B cell (primary cell): ENCODE measurements at places on chromosomes 13 and 19. TPM values are rescaled to one million over a fixed set of nuclear protein-coding genes. Genes with fewer than 3 reads are reported as not detected.

DNA sequence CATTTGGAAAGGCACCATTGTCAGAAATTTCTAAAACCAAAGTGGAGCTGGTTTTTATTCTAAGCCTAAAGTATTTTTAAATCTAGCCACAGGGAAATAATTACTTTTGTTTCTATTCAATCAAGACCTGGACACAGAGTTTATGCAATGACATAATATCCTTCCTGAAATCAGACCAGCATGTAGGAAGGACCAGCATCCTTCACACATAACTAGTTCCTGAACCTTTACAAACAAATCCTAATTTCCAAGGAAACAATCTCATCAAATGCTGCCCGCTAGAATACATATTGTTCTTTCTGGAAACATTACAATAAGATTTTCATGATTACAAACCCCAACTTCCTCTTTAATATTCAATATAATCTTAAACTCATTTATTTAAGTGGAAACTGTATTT lies 1.5 kb downstream of the STARD13 start:
- no peak overlapping the region for H3K4me3 ChIP-seq
- H3K36me3 ChIP-seq, result no peaks in the 10 kb centered on the region
- peaks cover 21% of the 10 kb centered on the region for H3K27me3 ChIP-seq
- no peak overlapping the region for H3K27ac ChIP-seq

The PLVAP gene
- total RNA-seq, result not detected in 2 replicates

The ZNF701 gene
- 48.8 and 49.2 TPM in 2 replicates for total RNA-seq

DNA sequence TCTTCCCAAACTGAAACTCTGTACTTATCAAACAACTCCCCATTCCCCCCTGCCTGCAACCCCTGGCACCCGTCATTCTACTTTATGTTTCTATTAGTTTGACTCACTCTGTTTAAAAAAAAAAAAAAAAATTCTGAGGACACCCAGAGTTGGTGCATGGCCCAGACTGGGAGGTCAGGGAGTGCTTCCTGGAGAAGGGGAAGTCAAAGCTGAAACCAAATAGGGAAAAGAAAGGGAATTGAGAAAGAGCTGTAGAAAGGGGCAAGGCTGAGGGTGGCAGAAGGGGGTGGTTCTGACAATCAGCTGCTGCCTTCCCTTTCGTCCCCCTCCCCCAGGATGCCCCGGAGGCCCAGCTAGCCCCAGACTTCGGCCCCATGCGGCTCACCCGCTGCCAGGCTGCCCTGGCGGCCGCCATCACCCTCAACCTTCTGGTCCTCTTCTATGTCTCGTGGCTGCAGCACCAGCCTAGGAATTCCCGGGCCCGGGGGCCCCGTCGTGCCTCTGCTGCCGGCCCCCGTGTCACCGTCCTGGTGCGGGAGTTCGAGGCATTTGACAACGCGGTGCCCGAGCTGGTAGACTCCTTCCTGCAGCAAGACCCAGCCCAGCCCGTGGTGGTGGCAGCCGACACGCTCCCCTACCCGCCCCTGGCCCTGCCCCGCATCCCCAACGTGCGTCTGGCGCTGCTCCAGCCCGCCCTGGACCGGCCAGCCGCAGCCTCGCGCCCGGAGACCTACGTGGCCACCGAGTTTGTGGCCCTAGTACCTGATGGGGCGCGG lies 9.0 kb upstream of the STRN4 start:
- no peak overlapping the region for H3K4me3 ChIP-seq
- no peaks in the 10 kb centered on the region for H3K36me3 ChIP-seq
- H3K27me3 ChIP-seq, result no peaks in the 10 kb centered on the region

DNA sequence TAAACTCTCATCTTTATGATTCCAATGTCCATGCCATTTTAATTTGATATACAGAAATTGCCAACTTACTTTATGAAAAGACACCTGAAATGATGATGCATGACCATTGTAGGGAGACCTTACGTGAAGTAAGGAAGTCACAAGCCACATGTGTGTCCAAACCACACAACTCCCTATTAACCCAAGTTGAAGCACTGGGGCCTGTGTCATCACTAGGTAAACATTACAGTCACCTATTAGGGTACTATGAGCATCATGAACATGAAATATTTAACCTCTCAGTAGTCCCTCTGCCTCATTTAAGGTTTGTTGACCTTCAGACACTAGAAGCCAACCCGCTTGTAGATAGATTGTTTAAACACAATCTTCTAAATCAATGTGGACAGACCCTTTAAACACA lies 576.9 kb downstream of the IRS2 start:
- no peak overlapping the region for H3K27ac ChIP-seq
- no peaks in the 10 kb centered on the region for H3K36me3 ChIP-seq
- no peaks in the 10 kb centered on the region for H3K4me1 ChIP-seq
- H3K27me3 ChIP-seq, result no peaks in the 10 kb centered on the region

The ZNF628 gene
- 13.3 and 15.5 TPM in 2 replicates for total RNA-seq

GRCh38 chr13:20711301-20712044 lies 8.0 kb downstream of the IL17D start:
- no peaks in the 10 kb centered on the region for H3K36me3 ChIP-seq
- DNase-seq, result peak; percentile 26
- peaks cover 8% of the 10 kb centered on the region for H3K4me1 ChIP-seq
- H3K27ac ChIP-seq, result no peak overlapping the region
- no peak overlapping the region for H3K4me3 ChIP-seq

GRCh38 chr13:100176801-100177400 lies 88.0 kb downstream of the PCCA start:
- no peak overlapping the region for H3K27ac ChIP-seq
- DNase-seq, result no peak
- no peaks in the 10 kb centered on the region for H3K36me3 ChIP-seq
- H3K4me3 ChIP-seq, result no peak overlapping the region
- no peaks in the 10 kb centered on the region for H3K4me1 ChIP-seq
- no peaks in the 10 kb centered on the region for H3K27me3 ChIP-seq

DNA sequence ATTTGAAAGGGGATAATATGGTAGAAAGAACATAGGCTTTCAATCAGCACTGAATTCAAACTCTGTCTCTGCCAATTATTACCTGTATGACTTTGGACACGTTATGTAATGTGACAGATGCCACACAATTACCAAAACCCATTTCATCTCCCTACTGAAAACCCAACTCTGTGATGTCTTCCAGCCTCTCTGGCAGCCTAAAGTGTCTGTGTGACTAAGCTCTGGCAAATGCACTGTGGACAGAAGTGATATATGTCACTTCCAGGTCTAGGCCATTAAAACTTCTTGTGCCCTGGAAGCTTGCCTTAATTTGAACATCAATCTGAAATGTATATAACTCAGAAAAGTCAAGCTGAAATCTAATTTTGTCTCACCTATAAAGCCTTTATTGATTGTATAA lies 552.0 kb downstream of the RFC3 start:
- H3K27me3 ChIP-seq, result no peaks in the 10 kb centered on the region
- no peak overlapping the region for H3K27ac ChIP-seq
- no peaks in the 10 kb centered on the region for H3K4me1 ChIP-seq
- no peak for DNase-seq
- H3K36me3 ChIP-seq, result no peaks in the 10 kb centered on the region

GRCh38 chr19:39916236-39916635 lies 18.2 kb downstream of the FCGBP start:
- no peak overlapping the region for H3K27ac ChIP-seq
- H3K4me1 ChIP-seq, result peaks cover 10% of the 10 kb centered on the region
- H3K4me3 ChIP-seq, result no peak overlapping the region

GRCh38 chr13:34151885-34152284 lies 333.9 kb downstream of the RFC3 start:
- no peaks in the 10 kb centered on the region for H3K36me3 ChIP-seq
- DNase-seq, result no peak
- no peaks in the 10 kb centered on the region for H3K27me3 ChIP-seq
- no peaks in the 10 kb centered on the region for H3K4me1 ChIP-seq
- no peak overlapping the region for H3K4me3 ChIP-seq
- H3K27ac ChIP-seq, result no peak overlapping the region

GRCh38 chr19:8110931-8111330 lies 38.5 kb downstream of the FBN3 start:
- no peaks in the 10 kb centered on the region for H3K4me1 ChIP-seq
- no peak for DNase-seq
- no peak overlapping the region for H3K27ac ChIP-seq
- H3K36me3 ChIP-seq, result no peaks in the 10 kb centered on the region

- no peak overlapping the region for H3K27ac ChIP-seq
- peaks cover 25% of the 10 kb centered on the region for H3K4me1 ChIP-seq
- peaks cover 74% of the 10 kb centered on the region for H3K36me3 ChIP-seq
- H3K4me3 ChIP-seq, result no peak overlapping the region
These were observed 6.8 kb upstream of the ECH1 start for GRCh38 chr19:38838208-38838985.

The ADGRE3 gene
- 0.17 TPM in 1 of 2 replicates, not detected in the other for total RNA-seq

DNA sequence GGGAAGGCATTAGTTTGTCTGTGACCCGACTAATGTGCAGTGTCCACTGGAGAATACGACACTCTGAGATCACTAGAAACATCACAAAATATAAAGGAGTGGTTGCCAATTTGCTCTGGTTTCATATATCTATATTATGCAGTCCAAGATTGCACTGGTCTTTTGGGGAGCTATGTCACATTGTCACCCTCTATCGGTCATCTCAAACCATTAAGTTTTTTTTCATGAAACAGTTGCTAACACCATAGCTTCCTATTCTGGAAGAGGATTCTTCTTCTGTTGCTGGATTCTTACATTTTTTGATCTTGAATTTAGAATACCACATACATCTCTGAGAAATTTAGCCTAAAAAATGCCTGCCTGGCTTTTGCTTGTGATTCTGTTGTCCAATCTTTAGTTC lies 168.6 kb downstream of the LACC1 start:
- no peak overlapping the region for H3K27ac ChIP-seq
- H3K27me3 ChIP-seq, result peaks cover 4% of the 10 kb centered on the region
- H3K36me3 ChIP-seq, result no peaks in the 10 kb centered on the region
- no peaks in the 10 kb centered on the region for H3K4me1 ChIP-seq
- no peak for DNase-seq
- no peak overlapping the region for H3K4me3 ChIP-seq

DNA sequence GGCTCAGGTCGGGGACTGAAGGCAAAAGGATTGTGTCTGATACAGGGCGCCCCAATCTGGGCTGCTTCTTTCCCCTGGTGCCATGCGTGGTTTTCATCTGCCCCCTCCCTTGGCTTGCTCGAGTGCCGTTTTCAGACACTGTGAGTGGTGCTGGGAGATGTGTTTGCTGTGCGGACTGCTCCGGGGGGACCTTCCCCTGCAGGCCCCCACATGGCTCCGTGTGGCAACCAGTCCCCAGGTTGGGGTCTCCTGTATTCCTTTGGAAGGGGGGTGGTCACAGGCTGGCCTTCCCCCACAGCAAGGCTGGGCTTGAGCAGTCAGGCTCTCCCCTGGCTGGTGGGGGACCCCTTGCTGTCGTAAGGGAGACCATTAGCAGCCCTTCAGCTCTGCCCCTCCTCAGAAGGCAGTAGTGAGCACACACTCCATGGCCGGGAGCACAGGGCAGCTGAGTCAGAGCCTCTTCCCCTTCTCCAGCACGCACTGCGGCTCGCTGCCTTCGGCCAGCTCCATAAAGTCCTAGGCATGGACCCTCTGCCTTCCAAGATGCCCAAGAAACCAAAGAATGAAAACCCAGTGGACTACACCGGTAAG lies 20.6 kb upstream of the QTRT1 start:
- no peak for DNase-seq
- no peaks in the 10 kb centered on the region for H3K4me1 ChIP-seq
- no peak overlapping the region for H3K27ac ChIP-seq
- H3K4me3 ChIP-seq, result no peak overlapping the region
- peaks cover 88% of the 10 kb centered on the region for H3K36me3 ChIP-seq

- no peak overlapping the region for H3K27ac ChIP-seq
- H3K27me3 ChIP-seq, result no peaks in the 10 kb centered on the region
- H3K4me1 ChIP-seq, result no peaks in the 10 kb centered on the region
- no peaks in the 10 kb centered on the region for H3K36me3 ChIP-seq
These were observed 38.1 kb upstream of the SLC10A2 start for GRCh38 chr13:103104340-103104739.

The SIAH3 gene
- total RNA-seq, result not detected in 2 replicates

DNA sequence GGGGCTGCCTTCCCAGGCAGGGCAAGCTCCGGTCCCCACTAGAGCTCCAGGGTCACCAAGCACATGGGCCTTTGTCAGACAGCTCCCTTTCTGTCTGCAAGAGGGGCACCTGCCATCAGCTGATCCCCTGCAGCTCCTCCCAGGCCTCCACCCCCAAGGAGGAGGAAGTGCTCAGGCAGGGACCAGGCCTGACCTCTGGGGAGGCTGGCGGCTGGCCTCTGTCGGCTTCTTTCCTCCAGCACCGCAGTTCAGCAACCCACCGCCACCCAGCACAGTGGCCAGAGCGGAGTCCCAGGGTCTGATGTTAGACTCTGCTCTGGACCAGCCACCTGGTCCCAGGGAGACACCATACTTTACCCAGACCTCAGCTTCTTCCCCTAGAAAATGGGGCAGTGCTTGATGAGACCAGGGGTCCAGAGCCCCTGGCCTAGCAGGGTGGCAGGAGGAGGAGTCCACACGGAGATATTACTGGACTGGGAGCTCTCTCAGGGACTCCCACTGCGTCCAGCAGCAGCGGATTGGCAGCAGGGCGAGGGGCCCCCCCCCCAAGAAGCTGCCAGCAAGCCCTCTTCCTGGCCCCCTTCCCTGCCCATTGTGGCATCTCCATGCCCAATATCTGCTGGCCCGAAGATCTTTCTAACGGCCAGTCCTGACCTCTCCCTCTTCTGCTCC lies 24.1 kb downstream of the NKPD1 start:
- no peak for DNase-seq
- H3K27me3 ChIP-seq, result no peaks in the 10 kb centered on the region
- no peak overlapping the region for H3K4me3 ChIP-seq
